Urinary bladder (tissue), 4 donors: ENCODE measurements at places on chromosomes 12 and 14. TPM values are rescaled to one million over a fixed set of nuclear protein-coding genes. Genes with fewer than 3 reads are reported as not detected.

The MMP19 gene
- polyA plus RNA-seq = 21.8 TPM

The MAP3K9 gene
- polyA plus RNA-seq = 0.25 TPM

The PPFIBP1 gene
- polyA plus RNA-seq = 38.4 TPM

The TRMT61A gene
- polyA plus RNA-seq = 35.0 TPM

The ST8SIA1 gene
- 22.3 TPM for polyA plus RNA-seq

The CCDC177 gene
- polyA plus RNA-seq = not detected

The KLHL33 gene
- polyA plus RNA-seq = 0.42 TPM

The TAS2R9 gene
- not detected for polyA plus RNA-seq

The CDK4 gene
- 89.9 TPM for polyA plus RNA-seq

The NXPH4 gene
- 0.28 TPM for polyA plus RNA-seq

The TSPAN8 gene
- 8.2 TPM for polyA plus RNA-seq

The ZNF410 gene
- 32.9 TPM for polyA plus RNA-seq

The EML5 gene
- polyA plus RNA-seq = 0.60 TPM

The KRT75 gene
- polyA plus RNA-seq = not detected

The DNAJC22 gene
- polyA plus RNA-seq = 0.03 TPM

The IFI27 gene
- 417 TPM for polyA plus RNA-seq

The RASAL1 gene
- polyA plus RNA-seq = 0.04 TPM

The TSPAN11 gene
- 4.1 TPM for polyA plus RNA-seq

The CCDC197 gene
- polyA plus RNA-seq = not detected

The EMC9 gene
- 24.4 TPM for polyA plus RNA-seq

The KITLG gene
- polyA plus RNA-seq = 25.3 TPM

The OLR1 gene
- 0.27 TPM for polyA plus RNA-seq

The BIN2 gene
- 3.4 TPM for polyA plus RNA-seq

The CLEC7A gene
- 8.4 TPM for polyA plus RNA-seq

The LRP1-AS gene
- polyA plus RNA-seq = not detected

The CCDC88C gene
- polyA plus RNA-seq = 14.6 TPM

The LTB4R2 gene
- 2.8 TPM for polyA plus RNA-seq

The TAS2R14 gene
- polyA plus RNA-seq = 1.2 TPM

The P2RX2 gene
- 0.37 TPM for polyA plus RNA-seq

The KRT83 gene
- not detected for polyA plus RNA-seq

The A2M gene
- polyA plus RNA-seq = 990 TPM

The OR10G3 gene
- polyA plus RNA-seq = not detected

The CLEC4C gene
- polyA plus RNA-seq = not detected

The STYK1 gene
- 1.1 TPM for polyA plus RNA-seq

The KRT73 gene
- not detected for polyA plus RNA-seq

The GLT1D1 gene
- polyA plus RNA-seq = 0.27 TPM

The ATXN7L3B gene
- polyA plus RNA-seq = 21.8 TPM

The RIPK3 gene
- 7.8 TPM for polyA plus RNA-seq

The TAS2R19 gene
- polyA plus RNA-seq = 0.24 TPM

The ANKLE2 gene
- polyA plus RNA-seq = 25.6 TPM

The OVCH1 gene
- 0.05 TPM for polyA plus RNA-seq

The AMN gene
- polyA plus RNA-seq = 1.0 TPM

The NEUROD4 gene
- not detected for polyA plus RNA-seq

The PAWR gene
- 26.3 TPM for polyA plus RNA-seq

The LIN7A gene
- polyA plus RNA-seq = 6.2 TPM

The SMOC1 gene
- polyA plus RNA-seq = 1.6 TPM

The IRAK3 gene
- 11.1 TPM for polyA plus RNA-seq

The WDHD1 gene
- 2.0 TPM for polyA plus RNA-seq

The TSHR gene
- 0.16 TPM for polyA plus RNA-seq

The GNB3 gene
- 4.6 TPM for polyA plus RNA-seq

The NTS gene
- polyA plus RNA-seq = 0.41 TPM

The SHMT2 gene
- 69.8 TPM for polyA plus RNA-seq

The LRTM2 gene
- not detected for polyA plus RNA-seq

The SYNDIG1L gene
- 0.19 TPM for polyA plus RNA-seq

The OAS1 gene
- 20.8 TPM for polyA plus RNA-seq

The CDC42BPB gene
- polyA plus RNA-seq = 68.9 TPM

The ALDH1L2 gene
- polyA plus RNA-seq = 7.8 TPM
